ENCODE measurements at places on chromosomes 1 and 21.
A peak's percentile ranks its signal among the peaks of the same experiment; 100 is the strongest.

- DNase-seq, result no peak
Observed at GRCh38 chr1:45792744-45793143, 10.7 kb upstream of the MAST2 start.

DNA sequence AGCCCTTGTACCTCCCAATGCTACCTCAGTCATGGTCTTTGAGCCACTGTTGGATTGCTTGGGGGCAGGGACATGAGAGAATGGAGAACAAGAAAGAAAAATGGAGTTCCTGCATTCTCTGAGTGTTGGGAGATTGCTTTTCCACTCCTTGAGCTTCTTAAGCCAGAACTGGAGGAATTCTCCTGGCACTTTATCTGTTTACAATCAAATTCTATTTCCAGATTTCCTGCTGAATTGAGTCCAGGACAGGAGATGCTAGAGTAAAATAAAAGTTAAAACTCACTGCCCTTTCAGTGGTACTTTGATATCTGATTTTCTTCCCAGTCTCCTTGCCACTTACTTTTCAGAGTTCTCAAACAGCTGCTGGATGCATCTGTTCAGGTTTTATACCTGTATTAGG lies 24.4 kb upstream of the DEPDC1 start:
- no peak for DNase-seq

DNA sequence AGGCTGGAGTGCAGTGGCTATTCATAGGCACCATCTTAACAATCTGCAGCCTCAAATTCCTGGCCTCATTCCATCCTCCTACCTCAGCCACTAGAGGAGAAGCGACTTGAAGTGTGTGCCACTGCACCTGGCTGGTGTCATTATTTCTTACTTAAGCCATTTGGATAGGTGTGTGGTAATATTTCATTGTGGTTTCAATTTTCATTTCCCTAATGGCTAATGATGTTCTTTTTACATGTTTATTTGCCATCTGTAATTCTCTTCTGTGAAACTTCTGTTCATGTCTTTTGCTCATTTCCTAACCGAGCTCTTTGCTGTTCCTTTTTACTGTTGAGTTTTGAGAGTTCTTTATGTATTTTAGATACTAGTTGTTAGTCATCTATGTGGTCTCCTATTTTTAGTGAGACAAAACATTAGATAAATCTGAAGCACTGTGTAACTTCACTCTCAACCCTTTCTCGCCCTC lies 66.8 kb downstream of the SLC27A3 start:
- DNase-seq, result no peak

DNA sequence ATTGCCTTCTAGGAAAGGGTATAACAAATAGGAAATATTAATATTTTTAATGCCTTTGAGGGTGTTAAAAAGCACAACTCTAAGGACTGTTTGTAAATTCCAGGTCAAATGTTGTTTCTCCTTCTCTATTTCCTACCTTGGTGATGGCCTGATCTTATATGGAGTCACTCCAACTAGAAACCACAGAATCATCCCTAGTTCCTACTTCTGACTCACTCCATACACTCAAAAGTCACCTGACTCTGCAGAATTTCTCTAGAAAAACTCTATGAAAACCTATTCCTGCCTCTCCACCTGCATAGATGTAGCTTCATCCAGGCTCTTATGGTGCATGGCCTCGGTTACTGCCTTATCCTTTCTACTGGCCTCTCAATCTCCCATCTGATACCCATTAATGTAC lies 14.5 kb downstream of the RGS4 start:
- no peak for DNase-seq

- peak; percentile 5 for DNase-seq
Observed at GRCh38 chr1:7406641-7407543, 364.2 kb upstream of the VAMP3 start.

DNA sequence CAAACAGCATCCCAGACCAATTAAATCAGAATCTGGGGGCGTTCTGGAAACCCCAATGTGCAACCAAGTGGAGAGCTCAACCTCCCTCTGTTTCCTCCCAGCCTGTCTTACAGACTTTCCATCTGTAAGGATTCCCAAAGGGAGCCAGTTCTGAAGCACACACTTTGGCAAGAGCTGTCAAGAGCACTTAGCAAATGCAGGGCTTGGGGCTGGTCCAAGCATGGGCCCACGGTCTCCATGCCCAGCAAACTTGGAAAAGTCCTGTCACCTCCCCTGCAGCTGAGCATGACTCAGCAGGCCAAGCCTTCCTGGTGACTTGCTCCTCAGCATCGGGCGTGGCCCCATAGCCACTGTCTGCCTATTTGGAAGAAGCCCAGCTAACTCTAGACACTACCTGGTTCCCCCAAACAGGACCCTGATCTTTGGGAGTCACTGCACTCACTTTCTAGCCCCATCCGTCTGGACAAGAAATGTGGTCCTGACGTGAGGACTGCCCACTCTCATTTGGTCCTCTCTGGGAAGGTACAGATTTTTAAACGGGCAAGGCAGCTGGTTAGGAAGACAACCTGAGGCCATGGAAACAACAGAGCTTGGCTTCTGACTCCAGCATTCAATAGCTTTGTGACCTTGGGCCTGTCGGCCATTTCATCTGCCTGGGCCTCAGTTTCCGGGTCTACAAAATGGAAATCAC lies 16.9 kb downstream of the SLC2A1 start:
- DNase-seq, result peak; percentile 51

GRCh38 chr1:187185389-187185788 lies 356.6 kb downstream of the PLA2G4A start:
- DNase-seq, result no peak

GRCh38 chr1:51962486-51963356 lies 27.8 kb downstream of the RAB3B start:
- no peak for DNase-seq

DNA sequence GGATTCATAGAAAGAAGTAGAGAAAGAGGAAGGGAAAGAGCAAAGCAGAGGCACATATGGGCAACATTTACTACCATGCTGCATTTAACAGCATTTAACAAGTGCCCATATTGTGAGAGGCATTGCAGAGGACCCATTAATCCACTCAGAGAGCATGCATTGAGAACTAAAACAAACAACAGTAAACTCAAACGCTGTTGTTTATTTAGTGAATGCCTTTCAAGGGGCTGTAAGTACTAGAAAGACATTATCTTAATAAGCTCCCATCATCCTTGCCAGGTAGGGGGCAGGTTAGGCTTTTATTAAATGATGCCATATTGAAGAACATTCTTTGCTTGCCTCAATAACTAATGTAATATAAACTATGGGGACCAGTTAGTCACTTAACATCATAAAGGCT lies 254.3 kb upstream of the DAB1 start:
- no peak for DNase-seq

DNA sequence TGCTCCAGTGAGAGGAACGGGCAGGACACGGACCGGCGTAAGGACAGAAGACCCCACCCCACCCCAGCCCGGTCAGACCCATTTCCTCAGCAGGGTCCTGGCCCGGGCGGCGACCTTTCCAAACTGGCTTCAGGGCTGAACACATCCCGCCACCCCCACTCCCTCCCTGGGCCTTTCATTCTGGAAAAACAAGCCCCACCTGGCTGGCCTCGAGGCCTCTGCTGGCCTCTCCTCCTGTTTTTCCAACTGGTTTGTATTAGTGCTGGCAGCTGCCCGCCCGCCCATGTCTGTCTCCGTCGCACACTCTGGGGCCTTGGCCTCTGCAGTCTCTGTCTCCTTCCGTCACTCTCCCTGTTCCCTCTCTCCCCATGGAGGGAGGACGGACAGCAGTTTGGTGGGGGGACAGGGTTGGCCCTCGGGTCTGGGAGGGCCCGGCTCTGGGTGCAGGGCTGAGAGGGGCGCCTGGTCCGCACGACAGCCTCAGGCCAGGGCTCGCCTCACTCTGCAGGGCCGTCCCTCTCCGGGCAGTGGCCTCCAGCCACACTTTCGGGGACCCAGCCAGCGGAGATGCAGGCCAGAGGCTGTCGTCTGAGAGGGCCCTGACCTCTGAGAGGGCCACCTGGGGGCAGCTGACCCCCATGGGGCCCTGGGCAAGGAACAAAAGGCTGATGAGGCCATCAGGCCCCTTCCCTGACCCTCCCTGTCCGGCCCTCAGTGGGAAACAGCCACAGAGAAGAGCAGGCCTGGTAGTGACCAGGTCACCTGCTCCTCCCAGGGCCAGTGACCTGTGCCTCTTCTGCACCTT lies 1.5 kb upstream of the MXRA8 start:
- DNase-seq, result no peak

- DNase-seq, result peak; percentile 79
Observed at GRCh38 chr1:26110731-26111529, 694 bp upstream of the PDIK1L start.

DNA sequence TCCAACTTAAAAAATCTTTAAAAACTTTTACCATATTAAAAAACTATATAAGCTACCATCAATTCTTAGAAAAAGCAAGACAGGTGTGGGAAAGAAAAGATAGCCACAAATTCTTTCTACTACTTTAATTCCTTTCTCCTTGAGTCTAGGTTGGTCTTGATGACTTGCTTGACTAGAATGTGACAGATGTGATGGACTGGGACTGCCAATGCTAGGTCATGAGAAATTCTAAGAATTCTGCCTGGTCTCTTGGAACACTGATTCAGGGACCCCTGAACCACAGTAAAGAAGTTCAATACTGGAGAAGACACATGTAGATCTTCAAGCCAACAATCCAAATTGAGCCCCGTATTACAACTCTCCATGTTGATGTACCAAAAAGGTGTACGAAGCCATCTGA lies 326.6 kb upstream of the B3GALT2 start:
- no peak for DNase-seq

- no peak for DNase-seq
Observed at GRCh38 chr1:58107943-58108342, 438.6 kb downstream of the OMA1 start.

DNA sequence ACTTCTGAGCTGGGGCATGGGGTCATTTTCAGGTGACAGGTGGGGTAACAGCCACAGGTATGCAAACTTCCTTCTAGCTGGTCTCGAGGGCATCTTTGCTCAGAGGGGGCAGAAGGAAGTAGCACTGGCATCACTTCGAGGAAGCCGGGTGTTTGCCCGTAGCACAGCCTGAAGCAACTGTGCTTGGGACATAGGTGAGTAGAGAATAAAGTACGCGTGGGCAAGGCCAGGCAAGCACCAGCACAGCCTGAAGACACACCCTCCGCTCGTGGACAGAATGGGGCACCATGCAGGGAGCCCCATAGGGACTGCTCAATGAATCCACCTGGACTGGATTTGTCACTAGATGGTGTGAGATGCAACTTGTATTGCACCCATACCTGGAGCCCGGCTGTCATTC lies 167.1 kb downstream of the KCNJ6 start:
- DNase-seq, result no peak

DNA sequence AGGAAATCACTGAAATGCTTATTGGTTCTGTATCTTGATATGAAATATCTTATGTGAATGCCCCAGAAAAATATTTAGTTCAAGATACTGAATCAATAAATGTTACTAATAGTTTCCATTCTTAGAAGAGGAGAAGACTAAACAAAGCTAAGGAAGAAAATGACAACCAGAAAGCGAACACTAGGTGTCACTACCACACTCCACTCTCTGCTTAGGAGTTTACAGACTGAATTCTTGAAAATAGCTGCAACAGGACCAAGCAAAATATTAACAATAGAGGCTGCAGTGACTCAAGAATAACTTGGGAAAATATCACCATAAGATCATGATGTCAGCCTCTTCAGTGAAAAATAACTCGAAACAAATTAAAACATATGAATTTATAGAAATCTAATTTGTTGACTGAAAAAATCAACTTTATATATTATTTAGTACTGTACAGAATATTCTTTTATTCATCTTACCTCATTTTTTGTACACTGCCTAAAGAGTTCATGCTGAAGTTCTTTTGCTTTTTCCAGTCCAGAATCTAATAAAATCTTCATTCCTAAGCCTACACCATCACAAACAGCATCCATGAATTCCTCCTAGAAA lies 61.6 kb downstream of the KIF14 start:
- no peak for DNase-seq

GRCh38 chr1:209723756-209724693 lies 19.4 kb downstream of the HSD11B1 start:
- peak; percentile 64 for DNase-seq

DNA sequence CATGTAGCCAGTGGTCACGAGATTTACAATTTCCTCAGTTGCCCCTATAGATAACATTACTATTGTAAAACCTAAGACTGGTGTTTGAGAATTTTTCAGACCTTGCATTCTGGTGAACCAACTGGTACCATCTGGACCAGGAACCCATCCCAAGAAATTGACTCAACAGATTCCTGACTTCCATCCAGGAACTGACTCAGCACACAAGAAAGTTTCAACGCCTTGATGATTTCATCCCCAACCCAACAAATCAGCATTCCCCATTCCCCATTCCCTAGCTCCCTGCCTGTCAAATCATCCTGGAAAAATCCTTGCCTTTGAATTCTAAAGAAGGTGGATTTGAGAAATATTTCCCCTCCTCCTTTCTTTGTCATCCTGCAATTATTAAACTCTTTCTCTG lies 529.8 kb upstream of the PRMT6 start:
- DNase-seq, result no peak

- peak; percentile 87 for DNase-seq
Observed at GRCh38 chr1:226109829-226110248, 47.3 kb downstream of the H3-3A start.

- DNase-seq, result no peak
Observed at GRCh38 chr1:175155473-175155856, 37.1 kb downstream of the KIAA0040 start.

DNA sequence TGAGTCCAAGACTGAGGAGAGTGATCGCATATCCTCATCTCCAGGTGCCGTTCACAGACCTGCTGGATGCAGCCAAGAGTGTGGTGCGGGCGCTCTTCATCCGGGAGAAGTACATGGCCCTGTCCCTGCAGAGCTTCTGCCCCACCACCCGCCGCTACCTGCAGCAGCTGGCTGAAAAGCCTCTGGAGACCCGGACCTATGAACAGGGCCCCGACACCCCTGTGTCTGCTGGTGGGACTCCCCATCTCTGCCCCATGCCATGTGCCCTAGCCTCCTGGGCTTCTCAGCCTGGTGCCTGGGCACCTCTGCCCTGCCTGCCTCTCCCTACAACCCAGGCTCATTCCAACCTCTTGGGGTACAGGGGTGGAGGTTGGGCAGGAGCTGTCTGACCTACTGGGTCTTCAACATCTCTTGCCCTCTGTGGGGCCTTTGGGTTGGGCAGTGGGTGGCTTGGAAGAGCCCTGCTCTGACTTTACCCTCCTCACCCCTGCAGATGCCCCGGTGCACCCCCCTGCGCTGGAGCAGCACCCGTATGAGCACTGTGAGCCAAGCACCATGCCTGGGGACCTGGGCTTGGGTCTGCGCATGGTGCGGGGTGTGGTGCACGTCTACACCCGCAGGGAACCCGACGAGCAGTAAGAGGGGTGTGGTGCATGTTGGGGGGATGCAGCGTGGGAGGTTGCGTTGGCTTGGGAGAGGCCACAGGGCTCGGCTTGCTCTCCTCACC lies 7.2 kb downstream of the AMPD2 start:
- DNase-seq, result no peak

- peak; percentile 12 for DNase-seq
Observed at GRCh38 chr1:33122483-33123178, 41.7 kb downstream of the AZIN2 start.
